ENCODE measurements at places on chromosomes 2 and 18. TPM values are rescaled to one million over a fixed set of nuclear protein-coding genes. Genes with fewer than 3 reads are reported as not detected.

- DNase-seq, result no peak
Measured at GRCh38 chr18:58615140-58616132, 13.5 kb downstream of the ALPK2 start.

DNA sequence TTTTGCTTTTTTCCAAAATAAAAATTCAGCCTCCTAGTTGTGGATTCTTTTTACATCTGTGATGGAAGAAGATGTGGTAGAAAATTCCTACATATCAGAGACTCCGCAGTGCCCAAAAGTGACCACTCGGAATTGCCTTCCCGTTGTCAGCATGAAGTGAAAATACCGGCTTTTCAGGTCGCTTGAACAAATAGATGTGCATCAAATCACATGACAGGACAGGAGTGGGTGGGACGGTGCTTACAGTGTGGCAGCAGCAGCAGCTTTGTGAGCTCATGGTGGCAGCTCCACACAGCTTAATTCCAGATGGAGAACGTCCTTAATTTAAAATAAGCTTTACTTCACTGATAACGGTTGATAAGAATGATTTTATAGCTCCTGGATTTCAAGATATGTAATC lies 20.3 kb downstream of the SALL3 start:
- no peak for DNase-seq

- no peak for DNase-seq
Measured at GRCh38 chr2:45567974-45568789, 42.9 kb downstream of the SRBD1 start.

- peak; percentile 15 for DNase-seq
Measured at GRCh38 chr2:232260075-232260474, 118.5 kb upstream of the ALPP start.

DNA sequence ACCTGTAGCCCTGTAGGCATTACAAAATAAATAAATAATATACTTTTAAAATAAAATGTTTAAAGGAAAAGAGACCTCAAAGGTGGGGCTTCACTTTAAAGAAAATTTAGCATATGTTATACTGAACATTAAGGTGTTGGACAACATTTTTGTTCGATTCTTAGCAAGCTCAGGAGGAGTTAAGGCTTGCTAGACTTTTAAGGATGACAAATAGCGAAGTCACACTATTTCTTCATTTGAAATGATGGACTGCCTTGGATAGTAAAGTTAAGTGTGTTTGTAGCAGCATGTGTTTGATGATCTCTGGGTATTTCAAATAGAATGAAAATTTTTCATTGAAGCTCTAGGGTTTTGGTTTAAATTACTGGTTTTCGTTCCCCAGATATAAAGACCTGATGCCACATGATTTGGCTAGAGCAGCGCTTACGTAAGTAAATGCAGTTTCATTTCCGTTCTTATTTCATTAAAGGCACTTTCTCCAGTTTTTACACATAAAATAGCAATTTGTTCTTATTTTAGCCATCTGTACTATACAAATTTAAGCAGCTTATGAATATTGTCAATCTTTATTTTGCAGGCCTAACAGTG lies 24.9 kb downstream of the HADHB start:
- no peak for DNase-seq

GRCh38 chr18:77099485-77100370 lies 32.9 kb downstream of the MBP start:
- DNase-seq, result no peak

- DNase-seq, result no peak
Measured at GRCh38 chr2:98084869-98085238, 2.1 kb upstream of the VWA3B start.

DNA sequence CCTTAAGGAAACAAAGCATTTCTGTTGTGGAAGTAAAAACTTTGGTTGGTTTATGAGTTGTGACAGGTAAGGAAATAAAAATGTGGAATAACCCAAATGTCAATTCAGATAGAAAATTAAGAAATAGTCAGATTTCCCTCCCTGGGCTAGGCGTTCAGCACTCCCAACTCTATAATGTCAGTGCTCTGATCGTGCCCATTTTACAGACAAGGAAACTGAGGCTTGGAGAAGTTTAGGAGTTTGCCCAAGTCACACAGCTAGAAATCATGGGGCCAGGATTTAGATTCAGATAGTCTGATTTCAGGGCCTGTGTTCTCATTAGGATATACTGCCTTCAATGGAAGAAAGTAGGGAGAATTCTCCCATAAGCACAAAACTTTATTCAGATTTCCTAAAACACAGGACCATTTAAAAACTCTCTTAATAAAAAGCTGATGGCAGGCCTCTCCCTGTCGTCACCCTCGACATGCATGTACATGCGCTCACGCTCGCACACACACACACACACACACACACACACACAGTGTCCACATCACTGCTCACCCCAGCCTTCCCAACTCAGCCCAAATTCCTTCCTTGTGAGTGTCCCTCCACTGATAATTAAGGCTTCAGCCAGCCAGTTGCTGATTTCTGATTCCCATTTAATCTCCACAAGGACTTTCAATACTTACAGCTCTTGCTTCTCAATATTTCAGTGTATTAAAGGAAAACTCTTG lies 49.1 kb upstream of the SLC14A2 start:
- no peak for DNase-seq

GRCh38 chr2:20509770-20510490 lies 63.1 kb downstream of the RHOB start:
- peak; percentile 66 for DNase-seq

GRCh38 chr2:226869371-226869770 lies 33.5 kb downstream of the RHBDD1 start:
- DNase-seq, result no peak

- DNase-seq, result no peak
Measured at GRCh38 chr2:160015746-160016145, 46.7 kb downstream of the PLA2R1 start.

DNA sequence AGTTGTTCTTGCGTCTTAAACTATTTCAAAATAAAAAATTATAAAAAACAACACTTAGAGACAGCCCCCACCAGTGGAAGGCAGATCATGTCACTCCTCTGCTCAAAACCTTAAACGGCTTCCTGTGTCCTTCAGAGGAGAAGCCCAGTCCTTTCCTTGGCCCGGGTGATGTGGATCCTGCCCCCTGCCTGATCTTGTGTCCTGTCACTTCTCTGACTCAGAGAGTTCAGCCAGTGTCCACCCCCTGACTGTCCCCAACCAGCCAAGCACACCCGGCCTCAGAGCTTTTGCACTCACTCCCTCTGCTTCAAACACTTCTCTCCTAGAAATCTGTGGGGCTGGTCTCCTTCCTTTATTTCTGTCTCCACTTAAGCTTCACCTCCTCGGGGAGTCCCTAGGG lies 35.4 kb downstream of the TOGARAM2 start:
- no peak for DNase-seq

DNA sequence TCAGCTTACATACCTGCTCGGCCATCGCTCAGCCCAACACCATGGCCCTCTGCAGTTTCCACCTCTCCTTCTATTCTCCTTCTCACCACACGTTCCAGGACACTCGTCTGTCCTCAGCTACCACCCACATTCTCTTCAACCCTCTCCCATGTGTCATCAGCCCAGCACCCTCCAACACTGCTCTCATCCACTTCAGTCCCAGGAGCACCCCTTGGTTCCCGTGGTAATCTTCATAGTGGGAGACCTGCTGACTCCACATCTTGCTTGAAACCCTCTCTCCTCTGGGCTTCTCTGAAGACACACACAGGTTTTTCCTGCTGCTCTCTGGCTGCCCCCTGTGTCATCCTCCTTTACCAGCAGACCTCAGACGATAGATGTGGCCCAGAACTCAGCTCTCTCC lies 228.7 kb downstream of the GBX2 start:
- DNase-seq, result peak; percentile 34

GRCh38 chr2:195658541-195658890 lies 1.5 kb downstream of the SLC39A10 start:
- no peak for DNase-seq

GRCh38 chr2:180983468-180984242 lies 3.2 kb downstream of the UBE2E3 start:
- no peak for DNase-seq

GRCh38 chr2:217326238-217327022 lies 466.6 kb upstream of the TNP1 start:
- DNase-seq, result no peak

GRCh38 chr2:819121-819520 lies 131.5 kb upstream of the SNTG2 start:
- no peak for DNase-seq

DNA sequence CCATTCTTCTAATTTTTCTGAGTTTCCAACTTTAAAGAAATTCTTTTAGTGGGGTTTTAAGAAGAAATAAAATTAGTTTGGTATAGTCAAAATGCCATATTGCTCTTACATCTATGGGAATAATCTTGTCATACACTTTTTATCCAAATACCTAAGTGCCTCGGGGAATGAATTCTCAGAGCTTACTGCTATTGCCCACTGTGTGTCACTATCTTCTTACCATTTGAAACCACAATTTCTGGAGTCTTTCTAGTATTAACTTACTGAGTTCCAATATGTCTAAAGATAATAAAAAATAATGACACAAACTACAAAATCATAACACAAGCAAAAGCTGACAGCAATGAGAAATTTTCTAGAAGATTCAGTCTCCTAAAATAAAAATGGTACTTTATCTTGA lies 23.7 kb upstream of the DNAH6 start:
- DNase-seq, result no peak

DNA sequence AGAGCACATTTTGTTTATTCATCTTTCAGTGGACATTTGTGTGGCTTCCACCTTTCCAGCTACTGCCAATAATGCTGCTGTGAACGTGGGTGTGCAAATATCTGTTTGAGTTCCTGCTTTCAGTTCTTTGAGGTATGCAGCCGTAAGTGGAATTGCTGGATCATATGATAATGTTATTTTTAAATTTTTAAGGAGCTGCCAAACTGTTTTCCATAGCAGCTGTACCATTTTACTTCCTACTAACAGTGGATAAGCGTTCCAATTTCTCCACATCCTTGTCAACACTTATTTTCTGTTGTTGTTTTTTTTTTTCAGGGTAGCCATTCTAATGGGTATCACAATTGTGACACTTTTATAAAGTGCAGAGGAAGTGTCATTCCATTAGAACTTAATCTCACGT lies 162.5 kb downstream of the NCK2 start:
- DNase-seq, result no peak

- DNase-seq, result no peak
Measured at GRCh38 chr2:143034292-143035074, 94.7 kb upstream of the ARHGAP15 start.

DNA sequence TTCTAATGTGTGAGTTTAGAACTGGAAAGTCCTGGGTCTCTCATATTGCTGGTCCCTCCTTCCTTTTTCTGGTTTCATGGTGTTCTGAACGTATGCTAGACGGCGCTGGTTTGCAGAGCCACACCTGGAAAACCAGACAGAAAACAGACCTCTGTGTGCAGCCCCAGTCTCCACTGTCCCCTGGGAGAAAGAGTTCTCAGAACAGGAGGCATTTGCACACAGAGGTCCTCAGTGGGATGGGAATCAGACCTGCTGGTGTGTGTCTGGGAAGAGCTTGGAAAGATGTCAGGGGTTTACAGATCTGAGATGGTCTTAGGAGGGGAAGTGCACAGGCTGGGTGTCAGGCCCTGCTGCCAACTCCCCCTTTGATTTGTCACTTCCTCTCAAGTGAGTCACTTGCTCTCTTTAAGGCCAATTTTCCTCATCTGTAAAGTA lies 14.9 kb upstream of the MBP start:
- peak; percentile 80 for DNase-seq

DNA sequence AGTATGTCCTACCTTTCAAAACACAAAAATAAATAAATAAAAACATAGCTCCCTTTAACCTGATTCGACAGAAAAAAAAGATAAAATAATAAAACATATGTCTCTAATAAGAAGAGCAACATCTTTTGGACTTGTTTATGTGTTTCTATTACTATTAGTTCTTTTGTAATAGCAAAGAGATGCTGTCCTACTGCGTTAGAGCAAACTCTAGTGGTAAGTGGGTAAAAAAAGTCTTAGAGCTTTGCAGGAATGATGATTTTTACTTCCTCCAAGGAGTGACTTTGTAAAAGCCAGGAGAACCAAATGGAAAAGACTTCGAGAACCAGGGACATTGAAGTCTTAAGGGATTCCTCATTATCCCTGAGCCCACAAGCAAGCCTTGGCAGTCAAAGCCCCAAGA lies 450.1 kb downstream of the METTL4 start:
- DNase-seq, result no peak

DNA sequence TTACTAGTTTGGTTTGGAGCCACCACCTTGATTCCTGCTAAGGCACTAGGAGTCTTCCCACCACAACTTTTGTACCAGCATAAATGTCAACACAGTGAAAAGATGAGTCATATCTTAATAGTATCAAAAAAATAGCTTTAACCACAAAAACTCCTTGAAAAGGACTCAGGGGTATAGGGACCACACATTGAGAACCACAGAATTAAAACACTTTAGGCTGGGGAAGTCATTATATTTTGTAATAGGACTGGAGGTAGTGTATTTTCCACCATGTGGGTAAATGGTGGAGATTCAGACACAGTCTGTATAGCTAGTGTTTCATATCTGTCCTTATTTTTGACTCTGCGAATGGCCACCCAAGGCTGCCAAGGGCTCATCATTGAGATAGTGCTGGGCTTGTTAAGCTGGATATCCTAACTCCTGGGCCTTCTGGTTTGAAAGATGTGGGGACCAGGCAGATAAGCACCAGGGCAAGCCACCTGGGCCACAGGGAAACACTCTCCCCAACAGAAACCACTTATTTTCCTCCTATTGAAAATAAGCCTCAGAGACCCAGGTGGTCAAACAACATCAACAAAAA lies 19.1 kb upstream of the FHL2 start:
- no peak for DNase-seq

MOCOS gene
- 1.4 TPM for total RNA-seq

COL5A2 gene
- 60.9 TPM for total RNA-seq

RPL31 gene
- 1,030 TPM for total RNA-seq

SIGLEC15 gene
- not detected for total RNA-seq

MAPRE2 gene
- total RNA-seq, result 31.6 TPM

FAM110C gene
- 0.16 TPM for total RNA-seq

C2orf66 gene
- not detected for total RNA-seq

NEURL3 gene
- not detected for total RNA-seq

CNDP1 gene
- not detected for total RNA-seq

IAH1 gene
- total RNA-seq, result 62.3 TPM

BOLL gene
- not detected for total RNA-seq

B4GALT6 gene
- total RNA-seq, result 4.8 TPM

IL1F10 gene
- total RNA-seq, result not detected

CLEC4F gene
- total RNA-seq, result not detected

TUBA3D gene
- not detected for total RNA-seq

ATP8B1 gene
- 8.1 TPM for total RNA-seq

PRKAG3 gene
- not detected for total RNA-seq

RGPD3 gene
- 0.36 TPM for total RNA-seq

RESP18 gene
- not detected for total RNA-seq

DSC1 gene
- total RNA-seq, result not detected

C2orf15 gene
- not detected for total RNA-seq

SKA1 gene
- not detected for total RNA-seq
